Liver (tissue), 10 donors: ENCODE measurements at places on chromosomes 11 and 22. TPM values are rescaled to one million over a fixed set of nuclear protein-coding genes. Genes with fewer than 3 reads are reported as not detected.
A peak's percentile ranks its signal among the peaks of the same experiment; 100 is the strongest.

UQCR10 gene
- polyA plus RNA-seq = 133 TPM

SYNGR1 gene
- polyA plus RNA-seq = 3.6 TPM

PATE2 gene
- not detected for polyA plus RNA-seq

CALCA gene
- polyA plus RNA-seq = 34.7 TPM

GRCh38 chr11:124867700-124868099, 2.5 kb downstream of the ROBO3 start:
- H3K27me3 ChIP-seq = peaks cover 30% of the 10 kb centered on the region
- no peaks in the 10 kb centered on the region for H3K36me3 ChIP-seq
- H3K27ac ChIP-seq = no peak overlapping the region
- no peak overlapping the region for H3K4me3 ChIP-seq
- no peak for DNase-seq

GRCh38 chr22:34966980-34967565, 98.9 kb upstream of the ISX start:
- no peak overlapping the region for H3K27ac ChIP-seq
- no peak for DNase-seq
- H3K4me3 ChIP-seq = no peak overlapping the region
- no peaks in the 10 kb centered on the region for H3K36me3 ChIP-seq
- H3K4me1 ChIP-seq = no peaks in the 10 kb centered on the region
- no peaks in the 10 kb centered on the region for H3K27me3 ChIP-seq

DNA sequence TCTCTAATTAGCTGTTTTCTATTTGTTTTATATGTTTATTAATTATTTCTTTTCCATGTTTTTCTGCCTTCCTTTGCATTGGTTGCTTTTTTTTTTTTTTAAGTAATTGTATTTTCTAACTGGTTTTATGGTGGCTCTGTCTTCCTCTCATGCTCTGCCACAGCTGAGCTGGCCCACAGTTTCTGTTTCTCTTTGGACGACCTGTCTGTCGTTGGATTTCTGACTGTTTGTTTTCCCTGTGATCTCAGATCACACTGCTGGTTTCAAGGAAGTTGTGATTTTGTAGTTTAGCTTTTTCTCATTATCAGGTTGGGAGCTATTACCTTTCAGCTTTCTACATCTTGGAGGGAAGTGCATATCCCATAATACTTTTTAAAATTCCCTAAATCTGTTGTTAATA, 15.9 kb upstream of the OR6M1 start:
- H3K27ac ChIP-seq = no peak overlapping the region
- H3K36me3 ChIP-seq = no peaks in the 10 kb centered on the region
- no peak overlapping the region for H3K4me3 ChIP-seq

DNA sequence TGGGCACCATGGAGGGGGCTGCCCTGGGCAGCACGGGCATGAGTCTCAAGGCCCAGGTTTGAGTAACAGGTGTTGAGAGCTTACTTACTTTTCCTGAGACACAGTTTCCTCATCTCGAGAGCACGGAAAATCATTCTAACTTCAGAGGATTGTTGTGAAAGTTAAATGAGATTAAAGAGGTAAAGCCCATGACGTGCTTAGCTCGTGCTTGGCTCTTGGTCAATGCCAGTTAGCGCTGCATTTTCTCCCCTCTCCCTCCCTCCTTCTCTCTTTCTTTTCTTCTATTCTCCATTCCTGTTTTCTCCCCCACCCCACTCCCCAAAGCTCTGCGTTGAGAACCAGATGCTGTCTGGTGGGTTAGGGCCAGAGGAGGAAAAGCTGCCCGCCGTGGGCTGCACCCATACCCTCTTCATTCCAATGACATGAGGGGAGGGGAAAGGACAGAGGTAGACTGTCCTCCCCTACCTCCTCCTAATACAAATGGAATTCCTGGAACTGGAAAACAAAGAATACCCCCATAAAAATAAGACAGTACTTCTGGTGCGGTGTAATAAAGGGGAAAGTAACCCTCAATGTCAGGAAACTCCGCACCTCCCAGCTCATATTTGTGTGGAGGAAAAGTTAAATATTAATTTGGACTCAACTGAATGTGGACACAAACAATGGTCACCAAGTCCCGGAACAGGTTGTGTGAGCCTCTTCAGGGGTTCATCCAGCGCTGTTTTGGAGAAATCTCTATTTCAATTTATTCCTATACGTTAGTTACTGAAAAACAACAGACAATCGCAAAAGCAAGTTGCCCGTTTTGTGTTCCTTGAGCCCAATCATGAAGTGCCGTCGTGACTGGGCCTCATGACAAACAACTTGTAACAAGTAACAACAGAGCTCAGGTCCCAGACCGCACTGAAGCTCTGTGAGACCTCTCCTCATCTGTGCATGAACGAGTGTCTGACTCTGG, 54.8 kb upstream of the B3GAT1 start:
- no peak for DNase-seq
- H3K27me3 ChIP-seq = no peaks in the 10 kb centered on the region
- peak overlapping the region; percentile 83 for H3K27ac ChIP-seq
- H3K4me3 ChIP-seq = peak overlapping the region; percentile 49
- H3K36me3 ChIP-seq = no peaks in the 10 kb centered on the region

DNA sequence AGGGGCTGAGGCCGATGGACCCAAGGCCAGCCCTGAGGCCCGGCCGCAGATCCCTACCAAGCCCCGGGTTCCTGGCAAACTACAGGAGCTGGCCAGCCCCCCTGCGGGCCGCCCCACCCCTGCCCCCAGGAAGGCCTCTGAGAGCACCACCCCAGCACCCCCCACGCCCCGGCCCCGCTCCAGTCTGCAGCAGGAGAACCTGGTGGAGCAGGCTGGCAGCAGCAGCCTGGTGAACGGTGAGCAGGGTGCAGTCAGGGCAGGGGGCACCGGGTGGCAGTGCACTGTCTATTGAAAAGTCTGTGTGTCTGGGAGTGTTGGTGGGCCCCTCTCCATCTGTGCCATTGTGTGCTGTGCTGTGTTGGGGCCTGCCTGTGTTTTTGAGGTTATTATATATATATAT, 16.1 kb downstream of the MICALL1 start:
- H3K27ac ChIP-seq = no peak overlapping the region
- H3K4me1 ChIP-seq = no peaks in the 10 kb centered on the region
- H3K27me3 ChIP-seq = no peaks in the 10 kb centered on the region
- peaks cover 19% of the 10 kb centered on the region for H3K36me3 ChIP-seq
- no peak for DNase-seq

- no peaks in the 10 kb centered on the region for H3K36me3 ChIP-seq
- H3K27me3 ChIP-seq = no peaks in the 10 kb centered on the region
- no peak for DNase-seq
- no peak overlapping the region for H3K4me3 ChIP-seq
- no peaks in the 10 kb centered on the region for H3K4me1 ChIP-seq
- no peak overlapping the region for H3K27ac ChIP-seq
Measured at GRCh38 chr11:115316696-115317095, 187.5 kb downstream of the CADM1 start.

GRCh38 chr11:125132596-125132995, 21.2 kb upstream of the TMEM218 start:
- no peak overlapping the region for H3K4me3 ChIP-seq
- H3K4me1 ChIP-seq = no peaks in the 10 kb centered on the region
- H3K27ac ChIP-seq = no peak overlapping the region
- no peaks in the 10 kb centered on the region for H3K27me3 ChIP-seq
- no peak for DNase-seq

DNA sequence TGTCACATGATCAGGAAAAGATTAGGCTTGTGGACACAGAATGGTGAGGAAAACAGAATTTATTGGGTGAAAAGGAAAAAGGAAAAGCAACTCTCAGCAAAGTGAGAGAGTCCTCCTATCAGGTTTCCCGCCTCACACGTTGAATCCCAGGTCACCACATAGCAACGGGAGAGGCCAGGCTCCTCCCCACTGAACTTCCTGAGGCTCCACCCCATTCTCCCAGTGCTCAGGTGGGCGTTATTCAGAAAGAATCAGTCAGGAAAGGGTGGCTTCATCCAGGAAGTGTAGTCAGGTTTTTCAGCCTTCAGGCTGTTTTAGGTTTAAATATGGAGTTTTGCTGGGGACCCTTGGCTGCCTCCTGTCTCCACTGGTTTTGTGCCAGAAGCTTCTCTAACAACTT, 66.9 kb downstream of the SPON1 start:
- DNase-seq = no peak
- no peaks in the 10 kb centered on the region for H3K27me3 ChIP-seq
- H3K27ac ChIP-seq = no peak overlapping the region

DNA sequence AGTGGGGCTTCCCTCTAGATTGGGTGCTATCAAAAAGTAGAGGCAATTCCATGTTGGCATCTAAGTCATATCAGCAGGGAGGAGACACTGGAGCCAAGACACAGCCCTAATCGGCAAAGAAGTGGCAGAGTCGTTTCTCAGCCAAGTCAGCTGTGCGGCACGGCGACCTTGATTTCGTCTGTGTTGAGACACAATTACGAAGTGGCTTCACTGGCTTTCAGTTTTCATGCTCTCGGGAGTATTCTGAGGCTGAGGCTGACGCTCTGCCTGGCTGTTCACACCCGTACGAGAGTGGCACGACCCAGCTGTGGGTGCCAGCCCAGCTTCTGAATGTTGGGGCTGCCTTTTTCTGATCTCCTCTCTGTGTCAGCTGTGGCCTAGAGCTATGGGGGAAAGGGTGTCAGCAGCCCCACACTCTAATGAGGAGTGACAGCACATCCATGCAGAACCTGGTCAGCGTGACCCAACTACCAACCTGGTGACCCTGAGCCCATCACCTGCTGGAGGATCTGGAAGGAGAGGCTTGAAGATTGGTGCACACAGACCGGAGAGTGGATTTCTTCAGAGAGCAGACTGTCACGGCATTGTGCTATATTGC, 105.7 kb upstream of the TMEM45B start:
- DNase-seq = no peak
- no peaks in the 10 kb centered on the region for H3K27me3 ChIP-seq
- no peaks in the 10 kb centered on the region for H3K4me1 ChIP-seq
- no peak overlapping the region for H3K4me3 ChIP-seq
- H3K27ac ChIP-seq = no peak overlapping the region
- no peaks in the 10 kb centered on the region for H3K36me3 ChIP-seq

GRCh38 chr11:107849790-107850189, 8.8 kb downstream of the SLC35F2 start:
- no peaks in the 10 kb centered on the region for H3K36me3 ChIP-seq
- no peaks in the 10 kb centered on the region for H3K27me3 ChIP-seq
- H3K4me1 ChIP-seq = no peaks in the 10 kb centered on the region
- no peak for DNase-seq

DNA sequence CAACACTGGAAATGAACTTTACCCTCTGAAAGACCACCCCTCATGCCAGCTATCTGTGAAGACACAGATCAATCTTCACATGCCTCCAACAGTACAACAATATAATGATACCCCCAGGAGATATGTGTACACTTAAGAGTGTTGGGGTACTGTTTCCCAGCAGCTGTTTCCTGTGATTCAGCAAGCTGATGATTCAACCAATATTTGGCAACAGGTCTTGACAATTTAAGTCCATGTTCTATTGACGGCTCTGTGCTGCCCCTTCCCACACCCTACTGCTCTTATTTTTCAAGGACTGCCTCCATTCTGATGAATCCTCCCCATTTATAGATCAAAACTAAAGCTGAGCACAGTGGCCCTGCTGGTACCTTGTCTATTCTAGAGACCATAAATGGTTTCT, 6.6 kb downstream of the SNX19 start:
- peaks cover 52% of the 10 kb centered on the region for H3K36me3 ChIP-seq
- H3K27ac ChIP-seq = no peak overlapping the region
- H3K4me1 ChIP-seq = peaks cover 7% of the 10 kb centered on the region
- no peaks in the 10 kb centered on the region for H3K27me3 ChIP-seq
- no peak for DNase-seq

GRCh38 chr11:134761386-134761785, 349.3 kb upstream of the B3GAT1 start:
- DNase-seq = no peak
- no peak overlapping the region for H3K27ac ChIP-seq
- H3K36me3 ChIP-seq = no peaks in the 10 kb centered on the region
- H3K27me3 ChIP-seq = no peaks in the 10 kb centered on the region
- no peaks in the 10 kb centered on the region for H3K4me1 ChIP-seq
- H3K4me3 ChIP-seq = no peak overlapping the region

DNA sequence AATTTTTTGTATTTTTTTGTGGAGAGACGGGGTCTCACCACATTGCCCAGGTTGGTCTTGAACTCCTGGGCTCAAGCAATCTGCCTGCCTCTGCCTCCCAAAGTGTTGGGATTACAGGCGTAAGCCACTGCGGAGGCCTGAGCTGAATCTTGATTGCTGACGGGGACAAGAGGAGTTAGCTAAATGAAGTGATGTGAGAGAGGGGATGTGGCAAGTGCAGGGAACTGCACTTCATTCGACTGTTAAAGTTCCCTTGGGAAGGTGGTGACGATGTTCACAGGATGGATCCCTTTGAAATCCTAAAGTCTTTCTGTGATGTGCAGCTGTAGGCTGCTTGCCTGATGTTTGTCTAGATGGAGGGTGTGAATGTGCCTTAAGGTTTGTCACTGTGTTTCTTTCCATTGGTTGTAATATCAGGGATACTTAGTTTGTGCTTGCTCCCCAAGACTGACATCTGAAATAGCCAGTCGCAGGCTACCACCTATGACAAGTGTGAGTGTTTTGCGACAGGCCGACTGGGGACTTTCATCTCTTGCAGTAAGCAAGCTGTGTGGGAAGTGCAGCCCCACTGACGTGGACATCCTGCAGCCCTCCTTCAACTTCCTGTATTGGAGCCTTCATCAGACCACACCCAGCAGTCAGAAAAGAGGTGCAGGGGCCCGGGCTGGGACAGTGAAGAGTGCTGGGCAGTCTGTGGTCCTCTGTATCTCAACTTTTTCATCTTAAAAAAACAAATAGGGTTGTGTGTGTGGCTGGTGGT, 19.6 kb upstream of the CCDC134 start:
- DNase-seq = no peak
- no peaks in the 10 kb centered on the region for H3K27me3 ChIP-seq
- H3K36me3 ChIP-seq = no peaks in the 10 kb centered on the region
- H3K4me1 ChIP-seq = no peaks in the 10 kb centered on the region
- H3K4me3 ChIP-seq = no peak overlapping the region

DNA sequence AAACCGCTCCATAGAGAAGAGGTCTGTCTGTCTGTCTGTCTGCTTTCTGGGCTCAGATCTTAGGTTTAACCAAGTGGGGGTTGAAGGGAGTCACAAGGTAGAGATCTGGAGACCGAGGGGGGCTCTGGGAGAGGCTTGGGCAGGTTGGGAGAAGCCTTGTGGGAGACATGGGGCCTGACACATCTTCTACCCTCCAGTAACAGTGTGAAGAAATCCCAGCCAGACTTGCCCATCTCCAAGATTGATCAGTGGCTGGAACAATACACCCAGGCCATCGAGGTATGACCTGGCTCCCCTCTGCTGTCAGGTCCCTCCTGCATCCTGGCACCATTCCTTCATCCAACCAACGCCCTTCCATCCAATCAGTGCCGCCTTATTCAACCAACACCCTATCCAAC, 7.4 kb downstream of the PRR33 start:
- H3K4me3 ChIP-seq = no peak overlapping the region
- peaks cover 2% of the 10 kb centered on the region for H3K36me3 ChIP-seq
- no peaks in the 10 kb centered on the region for H3K4me1 ChIP-seq
- H3K27me3 ChIP-seq = no peaks in the 10 kb centered on the region
- H3K27ac ChIP-seq = no peak overlapping the region
- DNase-seq = no peak

DNA sequence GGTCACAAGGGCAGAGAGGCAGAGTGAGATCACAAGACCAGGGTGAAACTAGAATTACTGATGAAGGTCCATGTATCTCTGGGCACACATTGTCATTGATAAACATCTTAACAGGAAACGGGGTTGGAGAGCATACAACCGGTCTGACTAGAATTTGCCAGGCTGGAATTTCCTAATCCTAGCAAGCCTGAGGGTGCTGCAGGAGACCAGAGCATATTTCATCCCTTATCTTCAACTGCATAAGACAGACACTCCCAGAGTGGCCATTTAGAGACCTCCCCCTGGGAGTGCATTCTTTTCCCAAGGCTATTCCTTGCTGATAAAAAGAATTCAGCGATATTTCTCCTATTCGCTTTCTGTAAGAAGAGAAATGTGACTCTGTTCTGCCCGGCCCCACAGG, 84.6 kb upstream of the IZUMO1R start:
- no peaks in the 10 kb centered on the region for H3K36me3 ChIP-seq
- no peaks in the 10 kb centered on the region for H3K27me3 ChIP-seq
- DNase-seq = no peak
- no peaks in the 10 kb centered on the region for H3K4me1 ChIP-seq
- H3K4me3 ChIP-seq = no peak overlapping the region
